ENCODE measurements at places on chromosomes 3 and 15.

DNA sequence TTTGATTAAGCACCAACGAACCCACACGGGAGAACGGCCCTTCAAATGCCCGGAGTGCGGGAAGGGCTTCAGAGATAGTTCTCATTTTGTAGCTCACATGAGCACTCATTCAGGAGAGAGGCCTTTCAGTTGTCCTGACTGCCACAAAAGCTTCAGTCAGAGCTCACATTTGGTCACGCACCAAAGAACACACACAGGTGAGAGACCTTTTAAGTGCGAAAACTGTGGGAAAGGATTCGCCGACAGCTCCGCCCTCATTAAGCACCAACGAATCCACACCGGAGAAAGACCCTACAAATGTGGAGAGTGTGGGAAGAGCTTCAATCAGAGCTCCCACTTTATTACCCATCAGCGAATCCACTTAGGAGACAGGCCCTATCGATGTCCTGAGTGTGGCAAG, 8.7 kb downstream of the ZNF774 start:
- DNase-seq, result no peak
- H3K27me3 ChIP-seq, result no peaks in the 10 kb centered on the region

DNA sequence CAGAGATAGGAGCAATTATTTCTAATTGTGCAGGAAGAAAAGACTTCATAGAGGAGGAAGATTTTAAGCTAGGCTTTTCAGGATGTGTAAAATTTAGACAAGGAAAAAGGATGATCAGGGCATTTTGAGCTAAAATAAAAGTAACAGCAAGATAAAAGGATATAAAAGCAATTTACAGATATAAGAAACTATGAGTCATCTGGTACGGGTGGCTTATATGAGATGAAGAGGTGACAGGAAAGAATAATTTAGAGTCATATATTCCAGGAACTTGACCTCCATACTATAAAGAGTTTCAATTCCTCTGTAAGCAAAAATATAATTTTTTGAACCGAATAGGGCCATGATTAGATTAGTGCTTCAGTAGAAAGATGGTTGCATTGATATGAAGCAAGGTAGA, 273.7 kb downstream of the RBMS3 start:
- no peaks in the 10 kb centered on the region for H3K36me3 ChIP-seq
- H3K27me3 ChIP-seq, result no peaks in the 10 kb centered on the region
- no peak overlapping the region for H3K27ac ChIP-seq
- no peak overlapping the region for H3K4me3 ChIP-seq
- no peaks in the 10 kb centered on the region for H3K4me1 ChIP-seq

GRCh38 chr3:128334766-128335165, 131.9 kb downstream of the DNAJB8 start:
- no peak overlapping the region for H3K4me3 ChIP-seq
- no peaks in the 10 kb centered on the region for H3K27me3 ChIP-seq
- H3K36me3 ChIP-seq, result peaks cover 7% of the 10 kb centered on the region

DNA sequence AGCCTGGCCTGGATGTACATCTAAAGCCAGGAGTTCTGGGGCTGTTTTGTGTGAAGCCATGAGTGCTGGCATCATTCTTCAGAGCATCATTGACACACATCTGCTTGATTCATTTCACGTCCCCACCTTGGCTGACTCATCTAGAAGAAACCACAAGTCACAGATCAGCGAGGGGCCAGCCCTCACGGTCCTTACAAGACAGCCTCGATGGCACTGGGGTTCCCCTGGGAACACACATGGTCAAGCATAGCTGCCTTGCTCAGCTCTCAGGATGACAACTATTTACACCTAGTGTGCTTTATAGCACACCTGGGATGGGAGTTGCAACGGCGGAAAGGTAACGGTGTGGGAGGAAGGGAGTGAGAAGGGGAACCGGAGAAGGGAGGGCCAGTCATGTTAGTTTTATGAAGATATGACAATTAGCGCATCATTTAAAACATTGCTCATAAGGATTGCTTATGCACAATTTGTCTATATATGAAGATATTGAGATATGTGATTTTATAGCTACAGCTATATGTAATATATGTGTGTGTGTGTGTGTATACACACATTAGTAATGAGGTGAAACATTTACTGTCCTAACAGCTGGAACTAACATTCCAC, 227.1 kb downstream of the RPLP1 start:
- no peaks in the 10 kb centered on the region for H3K36me3 ChIP-seq
- no peaks in the 10 kb centered on the region for H3K4me1 ChIP-seq
- no peak for DNase-seq
- H3K27ac ChIP-seq, result no peak overlapping the region
- H3K27me3 ChIP-seq, result no peaks in the 10 kb centered on the region
- no peak overlapping the region for H3K4me3 ChIP-seq

- peaks cover 6% of the 10 kb centered on the region for H3K36me3 ChIP-seq
- H3K4me3 ChIP-seq, result no peak overlapping the region
- H3K27me3 ChIP-seq, result no peaks in the 10 kb centered on the region
- H3K4me1 ChIP-seq, result no peaks in the 10 kb centered on the region
- no peak for DNase-seq
These were observed 175.5 kb downstream of the GBE1 start for GRCh38 chr3:81585937-81586336.

DNA sequence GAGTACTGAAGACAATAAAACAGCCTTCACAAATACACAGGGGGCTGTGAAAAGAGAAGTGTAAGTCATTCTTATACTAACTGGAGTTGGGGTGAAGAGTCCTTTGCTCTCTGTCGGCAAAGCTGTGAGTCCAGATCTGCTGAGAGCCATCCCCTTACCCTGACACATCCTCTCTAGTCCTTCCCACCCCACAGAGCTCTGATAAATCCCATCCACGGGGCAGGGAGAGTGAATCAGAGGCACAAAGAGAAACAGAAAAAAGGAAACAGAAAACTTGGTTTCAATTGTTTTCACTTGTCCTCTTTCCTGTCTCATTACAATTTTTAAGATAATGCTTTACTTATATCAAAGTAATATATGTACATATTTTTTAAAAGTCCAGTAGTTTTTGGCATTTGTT, 18.2 kb upstream of the ZNF639 start:
- no peaks in the 10 kb centered on the region for H3K27me3 ChIP-seq
- no peak for DNase-seq
- H3K4me3 ChIP-seq, result no peak overlapping the region
- H3K36me3 ChIP-seq, result no peaks in the 10 kb centered on the region
- H3K27ac ChIP-seq, result no peak overlapping the region

- DNase-seq, result no peak
- H3K27ac ChIP-seq, result no peak overlapping the region
- no peak overlapping the region for H3K4me3 ChIP-seq
- H3K4me1 ChIP-seq, result no peaks in the 10 kb centered on the region
- no peaks in the 10 kb centered on the region for H3K27me3 ChIP-seq
These were observed 332.7 kb upstream of the SLCO3A1 start for GRCh38 chr15:91520850-91521249.

- H3K27ac ChIP-seq, result no peak overlapping the region
- no peaks in the 10 kb centered on the region for H3K36me3 ChIP-seq
- H3K27me3 ChIP-seq, result no peaks in the 10 kb centered on the region
- no peak overlapping the region for H3K4me3 ChIP-seq
- H3K4me1 ChIP-seq, result no peaks in the 10 kb centered on the region
These were observed 446.9 kb upstream of the DPPA4 start for GRCh38 chr3:109784285-109784684.

DNA sequence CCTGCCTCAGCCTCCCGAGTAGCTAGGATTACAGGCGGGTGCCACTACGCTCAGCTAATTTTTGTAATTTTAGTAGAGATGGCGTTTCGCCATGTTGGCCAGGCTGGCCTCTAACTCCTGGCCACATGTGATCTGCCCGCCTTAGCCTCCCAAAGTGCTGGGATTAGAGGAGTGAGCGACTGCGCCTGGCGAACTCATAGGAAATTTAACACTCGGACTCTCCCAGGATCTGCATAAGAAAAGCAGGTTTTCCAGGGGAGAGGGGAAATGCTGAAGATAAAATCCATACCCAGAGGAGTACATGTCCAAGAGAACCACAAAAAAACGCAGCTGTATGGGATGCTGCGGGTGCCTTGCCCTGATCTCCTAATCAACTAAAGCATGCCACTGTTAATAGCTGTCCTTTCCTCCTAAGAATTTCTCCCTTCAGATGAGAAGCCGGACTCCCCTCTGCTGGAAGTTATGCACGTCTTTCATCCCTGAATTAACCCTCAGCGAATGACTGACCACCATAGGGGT, 25.3 kb upstream of the TGFBR2 start:
- H3K36me3 ChIP-seq, result no peaks in the 10 kb centered on the region
- no peak overlapping the region for H3K27ac ChIP-seq
- H3K4me3 ChIP-seq, result no peak overlapping the region

All from left lung (tissue), 14 donors.